KBM-7 (cell line): ENCODE measurements at places on chromosomes 1 and 21.

DNA sequence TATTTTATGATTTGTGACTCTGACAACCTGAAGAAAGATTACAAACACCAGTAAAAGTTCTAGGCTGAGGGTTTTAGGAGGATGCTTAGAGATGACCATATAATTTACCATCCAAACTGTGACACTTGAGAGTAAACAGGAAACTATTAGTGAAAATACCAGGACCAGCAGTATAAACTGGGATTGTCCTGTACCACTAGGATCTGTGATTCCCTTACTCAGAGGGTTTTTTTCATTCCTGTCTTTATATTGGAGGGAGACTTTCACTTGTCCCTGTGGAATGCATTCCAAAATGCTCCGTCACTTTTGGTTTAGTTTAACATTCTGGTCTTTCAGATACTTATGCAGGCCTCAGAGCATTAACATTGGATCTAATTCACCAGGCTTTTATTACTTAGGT, 482.9 kb downstream of the PTBP2 start:
- DNase-seq: no peak

DNA sequence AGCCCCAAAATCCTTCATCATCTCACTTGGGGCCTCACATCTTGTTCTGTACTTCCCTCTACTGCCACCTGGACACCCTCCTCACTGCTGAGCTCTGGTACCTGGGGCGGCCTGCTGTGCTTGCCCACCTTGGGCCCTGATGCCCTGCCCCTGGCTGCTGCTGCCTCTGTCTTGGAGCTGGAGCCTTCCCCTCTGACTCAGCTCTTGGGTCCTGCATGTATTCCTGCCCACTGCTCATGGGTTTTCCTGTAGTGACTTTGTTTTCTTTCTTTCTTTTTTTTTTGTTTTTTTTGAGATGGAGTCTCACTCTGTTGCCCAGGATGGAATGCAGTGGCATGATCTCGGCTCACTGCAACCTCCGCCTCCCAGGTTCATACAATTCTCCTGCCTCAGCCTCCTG, 37.5 kb downstream of the TRAPPC10 start:
- no peak for DNase-seq

DNA sequence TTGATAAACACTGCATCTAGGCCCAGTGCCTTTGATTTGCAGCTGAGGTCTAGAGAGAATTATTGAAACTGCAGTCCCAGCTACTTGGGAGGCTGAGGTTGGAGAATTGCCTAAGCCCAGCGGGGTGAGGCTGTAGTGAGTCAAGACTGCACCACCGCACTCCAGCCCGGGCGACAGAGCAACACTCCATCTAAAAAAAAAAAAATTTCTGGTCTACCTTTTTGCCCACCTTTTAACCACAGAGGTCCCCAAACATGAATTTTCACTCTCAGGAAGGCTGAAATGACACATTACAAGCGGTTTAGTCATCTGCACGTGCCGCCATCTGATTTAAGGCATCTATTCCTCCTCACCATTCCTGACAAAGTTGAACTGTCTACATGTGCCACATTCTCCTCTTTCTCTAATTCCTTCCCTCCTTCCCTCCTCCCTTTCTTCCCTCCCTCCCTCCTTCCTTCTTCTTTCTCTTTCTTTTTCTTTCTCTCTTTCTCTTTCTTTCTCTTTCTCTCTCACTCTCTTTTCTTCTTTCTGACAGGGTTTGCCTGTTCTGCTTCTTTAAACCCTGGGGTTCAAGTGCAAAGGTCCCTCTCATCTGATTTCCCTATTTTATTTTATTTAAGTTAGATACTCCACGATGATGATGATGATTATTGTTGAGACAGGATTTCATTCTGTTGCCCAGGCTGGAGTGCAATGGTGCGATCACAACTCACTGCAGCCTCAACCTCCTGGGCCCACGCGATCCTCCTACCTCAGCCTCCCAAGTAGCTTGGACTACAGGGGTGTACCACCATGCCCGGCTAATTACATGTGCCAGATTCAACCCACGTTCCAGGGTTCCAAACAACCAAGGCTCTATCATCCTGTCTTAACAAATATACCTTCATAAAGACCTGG, 3.0 kb upstream of the SOD1 start:
- no peak for DNase-seq

- no peak for DNase-seq
Observed at GRCh38 chr1:36965275-36966159, 68.8 kb downstream of the GRIK3 start.

DNA sequence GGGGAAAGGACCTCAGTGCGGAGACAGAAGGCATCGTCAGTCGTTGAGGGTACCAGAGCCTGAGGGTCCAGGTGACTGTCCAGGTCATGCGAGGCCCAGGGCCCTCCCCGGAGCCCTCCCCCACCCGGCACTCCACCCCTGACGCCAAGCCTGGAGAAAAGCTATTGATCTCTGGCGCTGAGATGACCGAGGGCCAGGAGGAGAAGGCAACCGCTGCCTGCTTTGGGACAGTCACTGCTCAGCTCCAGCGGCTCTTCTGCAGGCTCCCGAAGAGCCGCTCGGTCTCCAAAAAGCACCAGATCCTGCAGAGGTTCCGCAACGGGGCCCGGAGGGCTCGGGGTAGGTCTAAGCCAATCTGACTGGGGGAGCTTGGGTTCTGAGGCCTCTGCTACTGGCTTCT, 10.9 kb downstream of the RASSF5 start:
- no peak for DNase-seq

GRCh38 chr1:202804126-202804525, 4.1 kb downstream of the KDM5B start:
- no peak for DNase-seq
